ENCODE measurements at places on chromosomes 5 and 9.

DNA sequence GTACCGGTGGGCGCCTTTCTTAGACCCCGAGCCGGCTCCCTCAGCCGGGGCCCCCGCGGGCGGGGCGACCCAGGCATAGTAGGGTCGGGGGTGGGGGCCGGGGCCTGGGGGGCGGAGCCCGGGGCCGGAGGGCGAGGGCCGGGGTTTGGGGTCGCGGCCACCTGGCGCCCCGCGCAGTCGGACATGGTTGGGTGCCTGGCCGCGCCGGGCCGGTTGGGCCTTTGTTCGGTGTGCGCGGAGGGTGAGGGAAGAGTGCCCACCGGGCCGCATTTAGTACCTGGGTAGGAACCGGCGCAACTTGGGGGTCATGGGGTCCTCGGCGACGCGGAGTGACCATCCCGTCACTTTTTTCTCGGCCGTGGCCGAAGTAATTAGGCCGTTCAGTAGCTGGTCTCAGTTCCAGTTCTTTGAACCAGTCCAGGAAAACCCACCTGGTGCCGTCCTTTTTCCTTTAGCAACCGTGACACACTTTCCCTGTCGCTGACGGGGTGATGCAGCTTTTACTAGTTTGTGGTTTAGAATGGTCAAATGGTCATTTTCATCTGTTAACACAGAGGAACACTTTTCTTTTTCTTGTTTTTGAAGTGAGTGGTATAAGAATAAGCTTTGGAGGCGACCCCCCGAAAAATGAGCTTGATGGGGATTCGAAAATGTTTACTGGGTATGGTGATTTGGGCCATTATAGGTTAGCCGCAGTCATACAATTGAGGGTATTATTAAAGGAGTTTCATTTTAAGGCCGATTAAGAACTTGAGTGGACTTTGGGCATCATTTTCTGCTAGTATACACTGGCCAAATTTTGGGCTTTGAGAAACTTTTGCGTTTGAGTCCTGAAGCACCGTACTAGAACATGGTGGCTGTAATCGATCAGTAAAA lies 589 bp downstream of the CKS2 start:
- H3K4me1 ChIP-seq, result peaks cover 70% of the 10 kb centered on the region
- H3K27ac ChIP-seq, result peak overlapping the region; percentile 100
- H3K4me3 ChIP-seq, result peak overlapping the region; percentile 90
- peaks cover 65% of the 10 kb centered on the region for H3K36me3 ChIP-seq
- no peak for DNase-seq

DNA sequence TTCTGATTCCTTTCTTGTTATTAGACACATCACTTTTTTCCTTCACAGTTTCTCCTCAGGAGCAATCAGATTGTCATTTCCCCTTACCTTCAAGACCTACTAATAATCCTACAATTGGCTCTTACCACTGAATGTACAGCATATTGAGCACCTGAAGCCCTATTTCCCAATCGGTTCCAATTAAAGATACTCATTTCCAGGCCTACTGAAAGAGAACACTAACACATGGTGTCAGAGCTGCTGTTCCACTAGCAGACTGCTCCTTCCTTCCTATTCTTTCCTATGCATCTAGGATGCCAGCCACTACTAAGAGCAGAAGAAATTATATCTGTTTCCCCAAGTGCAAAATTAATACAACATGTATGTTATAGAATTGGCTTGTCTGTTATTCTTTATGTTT lies 34.6 kb downstream of the SKIC3 start:
- H3K4me1 ChIP-seq, result no peaks in the 10 kb centered on the region
- H3K36me3 ChIP-seq, result peaks cover 47% of the 10 kb centered on the region
- no peak for DNase-seq
- H3K27ac ChIP-seq, result no peak overlapping the region
- no peak overlapping the region for H3K4me3 ChIP-seq

GRCh38 chr5:135182675-135183074 lies 148.6 kb upstream of the PITX1 start:
- peaks cover 2% of the 10 kb centered on the region for H3K27me3 ChIP-seq
- H3K36me3 ChIP-seq, result no peaks in the 10 kb centered on the region
- H3K4me3 ChIP-seq, result no peak overlapping the region
- H3K27ac ChIP-seq, result no peak overlapping the region
- no peaks in the 10 kb centered on the region for H3K4me1 ChIP-seq

- no peaks in the 10 kb centered on the region for H3K36me3 ChIP-seq
- no peak overlapping the region for H3K27ac ChIP-seq
- no peak overlapping the region for H3K4me3 ChIP-seq
- DNase-seq, result no peak
- H3K27me3 ChIP-seq, result peaks cover 7% of the 10 kb centered on the region
Observed at GRCh38 chr5:75951716-75952115, 131.5 kb upstream of the SV2C start.

GRCh38 chr9:105345626-105346025 lies 101.2 kb downstream of the SLC44A1 start:
- DNase-seq, result no peak
- peaks cover 17% of the 10 kb centered on the region for H3K4me1 ChIP-seq
- no peak overlapping the region for H3K4me3 ChIP-seq
- H3K27ac ChIP-seq, result no peak overlapping the region
- H3K36me3 ChIP-seq, result peaks cover 1% of the 10 kb centered on the region
- no peaks in the 10 kb centered on the region for H3K27me3 ChIP-seq

GRCh38 chr9:134356496-134357470 lies 30.5 kb downstream of the RXRA start:
- H3K4me3 ChIP-seq, result no peak overlapping the region
- H3K27ac ChIP-seq, result no peak overlapping the region
- H3K4me1 ChIP-seq, result no peaks in the 10 kb centered on the region

- no peak overlapping the region for H3K4me3 ChIP-seq
- H3K27me3 ChIP-seq, result peaks cover 3% of the 10 kb centered on the region
- H3K4me1 ChIP-seq, result no peaks in the 10 kb centered on the region
- H3K27ac ChIP-seq, result no peak overlapping the region
- no peaks in the 10 kb centered on the region for H3K36me3 ChIP-seq
Observed at GRCh38 chr5:73764586-73764985, 138.6 kb downstream of the ARHGEF28 start.

GRCh38 chr5:39560726-39561125 lies 135.9 kb upstream of the DAB2 start:
- no peak overlapping the region for H3K4me3 ChIP-seq
- H3K27ac ChIP-seq, result no peak overlapping the region
- H3K36me3 ChIP-seq, result no peaks in the 10 kb centered on the region
- peaks cover 9% of the 10 kb centered on the region for H3K27me3 ChIP-seq

GRCh38 chr9:93127395-93127911 lies 6.6 kb downstream of the NINJ1 start:
- no peaks in the 10 kb centered on the region for H3K27me3 ChIP-seq
- H3K36me3 ChIP-seq, result peaks cover 12% of the 10 kb centered on the region
- peak overlapping the region; percentile 29 for H3K4me3 ChIP-seq
- H3K4me1 ChIP-seq, result peaks cover 56% of the 10 kb centered on the region
- DNase-seq, result no peak
- H3K27ac ChIP-seq, result peak overlapping the region; percentile 80

GRCh38 chr9:14923701-14924100 lies 13.5 kb upstream of the FREM1 start:
- H3K4me3 ChIP-seq, result no peak overlapping the region
- H3K36me3 ChIP-seq, result no peaks in the 10 kb centered on the region
- no peak overlapping the region for H3K27ac ChIP-seq
- H3K4me1 ChIP-seq, result no peaks in the 10 kb centered on the region

GRCh38 chr5:132065351-132065937 lies 5.0 kb downstream of the IL3 start:
- H3K27me3 ChIP-seq, result no peaks in the 10 kb centered on the region
- peaks cover 2% of the 10 kb centered on the region for H3K36me3 ChIP-seq
- peaks cover 71% of the 10 kb centered on the region for H3K4me1 ChIP-seq

DNA sequence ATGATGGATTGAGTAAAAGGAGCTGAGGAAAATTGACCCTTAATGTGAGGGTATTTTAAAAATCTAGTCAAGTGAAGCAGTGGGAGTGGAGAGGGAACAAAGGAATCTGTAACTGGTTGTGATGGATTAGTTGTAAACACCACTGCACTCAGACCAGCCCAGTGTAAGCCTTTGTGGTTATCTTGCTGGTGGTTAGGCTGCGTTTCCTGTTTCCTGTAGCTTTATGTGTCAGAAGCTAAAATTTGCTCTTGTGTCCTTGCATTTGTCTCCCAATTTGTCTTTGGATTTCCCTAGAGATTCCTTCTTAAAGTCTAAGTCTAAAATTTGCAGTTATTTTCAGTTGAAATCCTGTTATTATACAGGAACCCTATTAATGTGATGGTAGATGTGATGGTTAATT lies 6.3 kb downstream of the IFNA21 start:
- DNase-seq, result peak; percentile 11
- peaks cover 28% of the 10 kb centered on the region for H3K4me1 ChIP-seq
- H3K27me3 ChIP-seq, result no peaks in the 10 kb centered on the region
- H3K36me3 ChIP-seq, result no peaks in the 10 kb centered on the region

DNA sequence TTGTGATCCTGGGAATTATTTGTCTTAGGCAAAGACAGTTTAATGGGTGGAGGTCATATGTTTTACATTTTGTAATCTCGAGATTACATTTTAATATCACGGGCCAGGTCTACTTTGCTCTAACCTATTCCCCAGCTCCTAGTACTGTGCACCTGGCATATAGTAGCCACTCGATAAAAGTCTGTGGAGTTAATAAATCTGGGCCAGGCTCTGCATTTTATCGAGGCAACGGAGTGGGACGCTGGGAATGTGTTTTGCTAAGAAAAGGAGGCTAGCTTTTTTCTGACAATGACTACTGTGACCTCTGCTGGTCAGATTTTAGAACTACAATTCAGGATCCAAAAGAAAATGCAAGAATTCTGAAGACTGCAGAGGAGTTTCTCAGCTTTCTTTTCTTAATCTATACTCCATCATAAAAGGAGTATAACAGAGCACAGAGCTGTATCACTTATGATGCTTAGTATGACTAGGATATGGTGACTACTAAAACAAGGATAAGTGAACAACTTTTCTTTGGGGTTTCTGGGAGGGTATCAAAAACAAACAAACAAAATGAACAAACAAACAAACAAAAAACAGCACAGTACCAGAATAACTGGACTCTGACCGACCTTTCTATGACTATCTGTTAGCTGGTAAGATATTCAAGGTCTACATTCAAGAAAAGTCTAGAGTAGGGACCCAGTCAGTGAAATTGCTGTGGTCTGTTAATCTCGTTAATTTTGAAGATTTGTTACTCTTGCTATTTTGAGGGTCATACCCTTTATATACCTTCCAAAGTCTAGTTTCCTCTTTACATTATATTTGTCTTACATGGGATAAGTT lies 46.1 kb upstream of the CER1 start:
- no peak overlapping the region for H3K4me3 ChIP-seq
- no peak overlapping the region for H3K27ac ChIP-seq
- peaks cover 13% of the 10 kb centered on the region for H3K27me3 ChIP-seq
- H3K4me1 ChIP-seq, result no peaks in the 10 kb centered on the region

DNA sequence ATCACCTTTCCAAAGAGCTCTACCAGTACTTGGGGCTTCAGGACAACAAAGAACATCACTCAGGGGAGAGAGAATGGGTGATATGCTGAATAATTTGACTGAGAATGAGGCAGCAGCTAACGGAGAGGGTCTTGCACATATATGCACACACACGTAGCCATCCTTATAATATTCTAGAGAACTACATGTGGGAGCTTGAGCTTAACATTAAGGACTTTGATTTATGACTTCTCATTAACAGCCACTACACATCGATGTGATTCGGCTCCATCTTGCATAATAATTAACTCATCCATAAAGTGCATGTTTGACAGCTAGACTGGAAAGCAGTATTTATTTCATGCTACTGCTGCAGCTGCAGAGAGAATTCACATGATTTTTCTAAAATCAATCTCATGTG lies 163.4 kb downstream of the RAB3C start:
- no peak for DNase-seq
- no peak overlapping the region for H3K4me3 ChIP-seq
- H3K4me1 ChIP-seq, result peaks cover 2% of the 10 kb centered on the region

GRCh38 chr5:42570966-42571960 lies 148.0 kb downstream of the GHR start:
- H3K27me3 ChIP-seq, result peaks cover 7% of the 10 kb centered on the region
- no peak for DNase-seq
- H3K36me3 ChIP-seq, result no peaks in the 10 kb centered on the region
- H3K4me3 ChIP-seq, result no peak overlapping the region
- no peaks in the 10 kb centered on the region for H3K4me1 ChIP-seq

DNA sequence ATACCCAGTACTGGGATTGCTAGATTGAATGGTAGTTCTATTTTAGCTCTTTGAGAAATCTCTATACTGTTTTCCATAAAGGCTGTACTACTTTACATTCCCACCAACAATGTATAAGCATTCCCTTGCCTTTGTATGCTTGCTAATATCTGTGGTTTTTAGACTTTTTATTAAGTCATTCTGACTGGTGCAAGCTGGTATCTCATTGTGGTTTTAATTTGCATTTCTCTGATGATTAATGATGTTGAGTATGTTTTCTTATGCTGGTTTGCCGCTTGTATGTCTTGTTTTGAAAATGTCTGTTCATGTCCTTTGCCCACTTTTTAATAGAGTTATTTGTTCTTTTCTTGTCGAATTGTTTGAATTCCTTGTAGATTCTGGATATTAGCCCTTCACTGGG lies 512.7 kb upstream of the PAPPA start:
- no peaks in the 10 kb centered on the region for H3K36me3 ChIP-seq
- no peak overlapping the region for H3K4me3 ChIP-seq
- H3K4me1 ChIP-seq, result no peaks in the 10 kb centered on the region
- no peaks in the 10 kb centered on the region for H3K27me3 ChIP-seq
- DNase-seq, result no peak
- H3K27ac ChIP-seq, result no peak overlapping the region

DNA sequence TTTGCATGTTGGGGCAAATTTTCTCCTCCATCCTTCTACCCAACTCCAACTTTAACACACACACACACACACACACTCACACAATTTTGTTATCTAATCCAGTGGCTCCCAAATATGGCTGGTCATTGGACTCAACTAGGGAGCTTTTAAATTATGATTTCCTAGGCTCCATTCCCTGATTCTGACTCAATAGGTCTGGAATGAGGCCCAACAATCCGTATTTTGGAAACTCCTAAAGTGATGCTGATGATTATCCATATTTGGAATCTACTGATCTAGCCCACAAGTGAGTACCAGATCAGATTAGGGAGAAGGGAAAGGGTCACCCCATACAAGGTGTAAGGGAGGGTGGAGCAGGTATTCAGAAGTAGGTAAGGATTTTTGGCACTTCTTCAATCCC lies 309.7 kb downstream of the TLE1 start:
- no peak overlapping the region for H3K27ac ChIP-seq
- no peak overlapping the region for H3K4me3 ChIP-seq
- no peak for DNase-seq
- no peaks in the 10 kb centered on the region for H3K36me3 ChIP-seq
- H3K4me1 ChIP-seq, result no peaks in the 10 kb centered on the region

All from activated naive CD8-positive, alpha-beta T cell treated with anti-CD3 and anti-CD28 coated beads, Interleukin-2, amount 50 U/mL, for 24 hours (primary cell).